ENCODE measurements at places on chromosomes 16 and 17.
A peak's percentile ranks its signal among the peaks of the same experiment; 100 is the strongest.

DNA sequence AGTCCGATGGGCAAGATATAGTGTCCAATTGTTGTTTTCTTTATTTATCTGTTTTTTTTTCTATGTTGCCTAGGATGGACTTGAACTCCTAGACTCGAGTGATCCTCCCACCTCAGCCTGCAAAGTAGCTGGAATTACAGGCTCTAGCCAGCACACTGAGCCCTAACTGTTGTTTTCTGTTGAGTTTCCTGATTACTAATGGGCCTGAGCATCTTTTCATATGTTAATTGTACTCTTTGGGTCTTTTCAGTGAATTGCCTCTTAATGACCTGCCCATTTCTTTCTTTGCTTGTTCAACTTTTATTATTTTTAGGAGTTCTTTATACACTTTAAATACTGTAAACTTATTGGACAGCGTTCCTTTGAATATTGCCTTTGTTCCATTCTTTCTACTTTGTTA is 213.0 kb downstream of the HS3ST3B1 start:
- no peak for DNase-seq

GRCh38 chr16:13231365-13231764 is 330.0 kb downstream of the SHISA9 start:
- no peak for DNase-seq

DNA sequence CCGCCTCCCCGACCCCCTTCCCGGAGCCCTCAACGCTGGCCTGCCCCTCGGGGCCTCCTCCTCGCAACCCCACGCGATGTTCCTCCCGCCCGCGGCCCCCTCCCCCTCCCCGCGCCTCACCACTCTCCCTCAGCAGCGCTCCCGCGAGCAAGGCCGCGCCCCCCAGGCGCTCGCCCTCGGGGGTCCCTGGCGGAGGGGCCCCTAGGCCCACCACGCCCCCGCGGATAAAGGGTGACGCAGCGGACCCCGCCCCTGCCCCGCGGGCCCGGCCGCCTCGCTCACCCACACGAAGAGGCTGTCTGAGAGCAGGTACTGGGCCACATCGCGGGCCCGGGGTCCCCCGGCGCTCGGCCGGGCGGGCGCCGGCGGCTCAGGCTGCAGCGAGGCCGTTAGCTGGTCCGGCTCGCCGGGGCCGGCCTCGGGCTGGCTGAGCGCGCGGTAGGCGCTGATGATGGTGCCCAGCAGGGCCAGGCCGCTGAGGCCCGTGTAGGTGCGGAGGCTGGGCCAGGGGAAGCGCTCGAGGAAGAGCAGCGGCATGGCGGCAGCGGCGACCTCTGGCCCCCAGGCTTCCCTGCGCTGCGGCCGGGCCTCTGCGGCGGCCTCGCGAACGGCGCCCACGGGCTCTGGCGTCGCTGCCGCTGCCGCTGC is 430 bp downstream of the AMFR start:
- DNase-seq, result peak; percentile 2

- no peak for DNase-seq
Measured at GRCh38 chr17:6936370-6937028, 59.4 kb upstream of the ALOX12 start.

DNA sequence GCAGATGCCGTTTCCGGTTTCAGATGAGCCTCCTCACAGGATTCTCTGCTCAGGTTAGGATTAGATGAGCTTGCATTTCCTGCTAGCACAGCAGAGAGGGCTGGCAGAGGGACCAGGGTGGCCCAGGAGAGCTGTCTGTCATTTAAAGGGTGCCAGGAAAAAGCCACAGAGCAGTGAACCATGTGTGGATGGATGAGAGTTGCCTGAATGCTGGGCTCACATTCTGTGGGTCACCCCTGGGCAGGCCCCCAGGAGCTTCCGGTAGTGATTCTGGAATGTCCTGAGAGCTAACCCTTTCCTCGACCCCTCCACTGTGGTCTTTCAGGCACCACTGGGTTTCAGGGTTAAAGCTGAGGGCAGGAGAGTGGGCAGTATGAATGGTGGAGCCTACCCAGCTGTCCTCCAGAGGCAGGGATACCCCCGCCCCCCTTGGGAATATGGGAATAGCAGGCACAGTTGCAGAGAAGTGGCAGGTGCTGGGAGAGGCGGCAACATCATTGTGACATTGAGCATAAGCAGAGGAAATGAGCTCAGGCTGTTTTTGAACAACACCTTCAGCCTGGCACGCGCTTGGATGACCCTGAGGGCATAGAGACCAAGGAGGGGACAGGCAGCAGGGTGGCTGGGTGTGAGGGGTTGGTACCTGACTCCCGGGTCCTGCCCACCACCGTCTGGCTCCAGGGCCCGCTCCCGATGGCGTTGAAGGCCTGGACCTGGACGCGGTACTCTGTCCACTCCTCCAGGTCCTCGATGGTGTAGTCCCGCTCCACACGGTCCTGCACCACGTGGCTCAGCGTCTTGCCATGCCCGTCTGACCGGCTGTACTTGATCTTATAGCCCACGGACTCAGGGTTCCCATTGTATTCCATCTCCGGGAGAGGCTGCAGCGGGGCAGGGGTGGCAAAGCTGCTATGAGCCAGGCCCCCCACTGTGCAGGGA is 83.0 kb upstream of the CDC42EP4 start:
- DNase-seq, result no peak

GRCh38 chr17:7294614-7295153 is at the start of gene YBX2:
YBX2 (minus strand) TSS chr17:7294639; CDS start chr17:7294500, 139 bp downstream.
- DNase-seq, result peak; percentile 63

DNA sequence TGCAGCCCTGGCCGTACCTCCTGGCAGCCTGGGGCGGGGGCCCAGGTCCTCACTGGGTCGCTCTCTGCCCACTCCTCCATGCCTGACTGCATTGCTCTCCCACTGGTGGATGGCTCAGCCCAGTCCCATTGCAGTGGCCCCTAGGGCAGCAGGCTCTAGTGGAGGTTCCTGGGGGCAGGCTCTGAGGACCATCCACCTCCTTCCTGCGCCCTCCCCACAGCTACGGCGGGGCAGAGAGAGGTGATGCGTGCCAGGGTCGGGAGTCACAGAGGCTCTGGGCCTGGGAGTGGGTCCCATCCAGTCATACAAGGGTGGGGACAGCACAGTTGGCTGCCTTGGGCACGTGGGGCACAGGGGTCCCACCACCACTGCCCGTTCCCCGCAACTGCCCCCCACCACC is 44.0 kb upstream of the CLEC19A start:
- DNase-seq, result no peak

GRCh38 chr17:38748149-38748891 is at the start of gene PCGF2:
PCGF2 (minus strand) TSS chr17:38748336; CDS start chr17:38740402, 7,934 bp downstream.
- DNase-seq, result no peak

GRCh38 chr16:3051494-3051893 is 5.1 kb downstream of the MMP25 start:
- no peak for DNase-seq

DNA sequence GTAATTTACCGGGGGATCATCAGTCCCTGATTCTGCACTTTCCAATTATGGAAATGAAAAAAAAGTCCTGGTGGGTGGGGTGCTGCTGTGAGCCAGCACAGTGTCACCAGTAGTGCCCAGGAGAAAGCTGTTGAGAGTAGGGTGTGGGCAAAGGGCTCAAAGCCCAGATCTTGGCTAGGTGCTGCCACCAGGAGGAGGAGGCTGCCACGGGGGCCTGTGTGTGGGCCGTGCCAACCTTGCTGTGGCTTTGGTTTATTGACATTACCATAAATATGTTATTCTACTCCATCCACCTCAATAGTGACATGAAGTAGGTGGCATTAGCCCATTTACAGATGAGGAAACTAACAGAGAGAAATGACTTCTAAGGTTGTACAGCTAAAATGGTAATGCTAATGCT is 6.7 kb upstream of the PRPSAP2 start:
- no peak for DNase-seq

- DNase-seq, result no peak
Measured at GRCh38 chr17:72717276-72717675, 375.2 kb downstream of the SLC39A11 start.

- DNase-seq, result no peak
Measured at GRCh38 chr16:57976331-57976796, 5.4 kb upstream of the CNGB1 start.

DNA sequence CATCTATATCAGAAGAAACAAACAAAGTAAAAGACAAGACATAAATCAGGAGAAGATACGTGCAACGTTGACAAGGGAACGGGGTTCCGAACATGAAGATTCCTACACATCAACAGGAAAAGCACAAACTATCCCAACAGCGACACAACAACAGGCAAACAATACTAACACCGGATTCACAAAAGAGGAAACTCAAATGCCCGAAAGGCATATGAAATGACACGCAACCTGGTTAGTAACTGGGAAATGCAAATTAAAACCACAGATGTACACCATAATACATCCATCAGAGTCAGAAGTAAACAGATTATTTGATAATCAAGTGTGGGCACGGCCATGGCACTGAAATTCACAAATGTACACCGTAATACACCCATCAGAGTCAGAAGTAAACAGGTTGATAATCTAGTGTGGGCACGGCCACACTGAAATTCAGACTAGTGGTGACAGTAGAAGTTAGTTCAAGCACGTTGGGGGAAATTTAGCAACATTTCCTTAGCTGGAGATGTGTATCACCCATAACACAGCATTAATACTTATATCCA is 171.9 kb upstream of the RPH3AL start:
- no peak for DNase-seq

DNA sequence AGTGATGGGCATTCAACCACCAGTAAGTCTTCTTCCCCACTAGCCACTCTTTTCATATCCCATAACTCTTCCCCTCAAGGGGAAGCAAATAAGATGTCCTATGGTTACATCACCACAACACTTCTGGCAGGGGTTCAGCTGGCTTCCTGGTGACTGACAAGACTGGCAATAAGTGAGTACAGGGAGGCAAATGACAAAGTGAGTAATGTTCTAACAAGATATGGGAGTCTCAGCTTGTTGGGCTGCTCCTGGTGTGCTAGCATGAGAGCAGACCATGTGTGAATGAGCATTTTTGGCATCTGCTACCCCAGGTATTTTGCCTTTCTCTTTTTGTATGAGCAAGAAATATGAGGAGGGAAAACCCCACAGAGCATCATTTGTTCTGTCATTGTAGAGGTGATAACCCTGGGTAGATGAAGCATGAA is 9.9 kb downstream of the TMIGD1 start:
- no peak for DNase-seq

DNA sequence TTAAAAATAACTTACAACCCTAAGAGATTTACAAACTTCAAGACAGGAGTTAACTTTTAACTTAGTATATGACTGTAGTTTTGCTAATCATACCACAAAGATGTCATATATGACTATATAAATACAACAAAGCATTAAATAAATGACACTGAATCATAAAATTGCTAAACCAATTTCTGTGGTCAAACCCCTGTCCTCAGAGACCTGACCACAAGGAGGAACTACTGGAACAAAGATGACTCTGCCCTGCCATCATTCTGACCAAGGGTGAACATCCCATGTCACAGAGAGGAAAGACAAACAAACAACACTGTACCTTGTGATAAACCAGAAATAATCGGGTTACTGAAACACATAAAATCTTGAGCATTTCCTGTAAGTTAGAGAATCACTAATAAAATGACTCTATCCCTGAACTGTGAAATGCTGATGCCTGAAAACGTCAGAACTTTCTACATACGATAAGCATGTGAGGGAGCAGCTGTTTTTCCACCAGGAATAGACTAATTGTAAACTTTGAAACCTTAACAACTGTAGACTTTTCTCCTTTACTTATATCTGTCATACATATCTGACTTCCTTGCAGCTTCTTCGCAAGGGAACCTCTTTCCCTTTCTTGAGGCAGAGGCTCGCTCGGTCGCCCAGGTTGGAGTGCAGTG is 47.9 kb downstream of the WDR59 start:
- no peak for DNase-seq

DNA sequence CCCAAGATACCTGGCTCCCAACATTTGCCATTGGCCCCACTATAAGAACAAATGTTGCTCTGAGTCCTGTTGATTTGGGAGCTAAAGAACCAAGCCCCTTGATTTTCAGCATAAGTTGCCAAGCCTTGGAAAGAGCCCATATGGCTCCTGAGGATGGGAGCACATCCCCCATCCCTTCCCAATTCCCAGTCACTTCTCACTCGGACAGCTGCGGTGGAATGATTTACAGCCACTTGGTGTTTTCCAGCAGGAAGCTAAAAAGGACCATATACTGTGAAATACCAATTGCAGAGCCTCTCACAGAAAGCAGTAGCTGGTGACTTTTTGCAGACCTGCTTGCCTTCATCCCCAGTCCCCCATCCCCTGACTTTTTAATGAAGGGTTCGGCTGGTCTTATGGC is 524.6 kb downstream of the GRIN2A start:
- no peak for DNase-seq

DNA sequence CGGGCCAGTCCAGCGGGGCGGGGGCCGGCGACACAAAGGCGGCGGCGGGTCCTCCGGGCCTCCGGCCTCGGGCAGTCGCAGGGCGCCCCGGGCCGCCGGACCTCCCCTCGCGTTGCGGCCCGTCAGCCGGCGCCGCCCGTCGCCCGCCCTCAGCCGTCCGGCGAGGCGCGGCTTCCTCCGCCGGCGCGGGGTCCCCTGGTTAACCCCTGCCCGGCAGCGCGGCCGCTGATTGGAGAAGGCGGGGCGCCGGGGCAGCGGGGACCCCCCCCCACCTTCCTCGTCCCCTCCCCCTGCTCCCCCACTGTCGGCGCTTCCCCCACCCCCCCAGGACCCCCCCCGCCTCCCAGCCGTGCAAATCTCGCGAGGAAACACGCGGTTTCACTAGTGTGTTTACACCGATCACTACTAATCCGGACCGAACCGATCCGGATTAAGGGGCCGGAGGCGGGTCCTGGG is at the start of gene TLK2:
TSS of gene TLK2 (plus strand) at position 402 of the 456 bp plus-strand sequence. CDS start 2,301 bp downstream, outside the sequence.
- peak; percentile 65 for DNase-seq

DNA sequence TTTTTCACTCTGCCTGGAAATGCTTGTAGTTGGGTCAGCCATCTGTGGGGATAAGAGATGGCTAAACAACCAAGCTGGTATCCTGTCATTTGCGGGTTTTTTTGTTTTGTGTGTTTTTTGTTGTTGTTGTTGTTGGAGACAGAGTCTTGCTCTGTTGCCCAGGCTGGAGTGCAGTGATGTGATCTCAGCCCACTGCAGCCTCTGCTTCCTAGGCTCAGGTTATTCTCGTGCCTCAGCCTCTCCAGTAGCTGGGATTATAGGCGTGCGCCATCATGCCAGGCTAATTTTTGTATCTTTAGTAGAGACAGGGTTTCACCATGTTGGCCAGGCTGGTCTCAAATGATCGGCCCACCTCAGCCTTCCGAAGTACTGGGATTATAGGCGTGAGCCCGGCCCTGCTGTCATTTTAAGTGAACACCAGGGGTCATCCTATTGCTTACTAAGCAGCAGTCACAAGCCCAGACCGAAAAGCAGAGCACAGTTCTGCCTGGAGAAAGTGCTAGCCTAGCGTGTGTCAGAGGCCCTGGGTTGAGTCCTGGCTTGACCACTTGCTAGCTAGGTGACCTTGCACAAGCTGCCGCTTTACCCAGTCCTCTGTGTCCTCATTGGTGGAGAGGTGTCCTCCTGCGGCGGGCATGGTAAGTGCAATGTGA is 4.6 kb downstream of the SMCR8 start:
- DNase-seq, result no peak

GRCh38 chr17:77125432-77125901 is 15.3 kb upstream of the SEC14L1 start:
- no peak for DNase-seq
